ENCODE measurements at places on chromosomes 2 and 18.

- no peak for DNase-seq
These were observed 175.9 kb downstream of the NBAS start for GRCh38 chr2:15385184-15385583.

DNA sequence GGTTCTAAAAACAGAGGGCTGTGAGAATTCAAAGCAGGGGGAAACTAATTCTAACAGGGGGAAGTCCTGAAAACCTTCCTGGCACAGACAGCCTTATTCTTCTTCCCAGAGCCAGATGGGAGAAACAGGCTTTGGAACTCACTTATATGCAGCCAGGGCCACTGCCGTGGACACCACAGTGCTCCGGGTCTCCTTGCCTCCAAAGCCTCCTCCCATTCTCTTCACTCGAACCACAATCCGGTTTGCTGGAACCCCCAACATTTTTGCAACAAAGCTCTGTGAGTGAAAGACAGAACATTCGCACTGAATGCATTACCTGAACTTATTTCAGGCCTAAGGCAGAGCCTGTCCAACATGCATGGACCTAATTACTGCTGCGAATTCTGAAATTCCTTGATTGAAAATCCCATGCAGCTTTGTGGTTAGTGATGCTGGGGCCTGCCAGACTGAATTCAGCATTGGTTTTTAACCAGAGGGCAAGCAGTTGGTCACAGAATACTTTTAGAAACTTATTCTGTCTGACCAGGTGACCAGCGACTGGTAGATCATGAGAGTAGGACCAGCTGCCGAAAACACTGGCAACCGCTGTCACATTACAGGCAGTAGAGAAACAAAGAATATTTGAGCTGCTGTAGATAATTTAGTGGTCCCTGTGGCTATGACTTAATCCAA, 48.6 kb downstream of the XDH start:
- DNase-seq = no peak

DNA sequence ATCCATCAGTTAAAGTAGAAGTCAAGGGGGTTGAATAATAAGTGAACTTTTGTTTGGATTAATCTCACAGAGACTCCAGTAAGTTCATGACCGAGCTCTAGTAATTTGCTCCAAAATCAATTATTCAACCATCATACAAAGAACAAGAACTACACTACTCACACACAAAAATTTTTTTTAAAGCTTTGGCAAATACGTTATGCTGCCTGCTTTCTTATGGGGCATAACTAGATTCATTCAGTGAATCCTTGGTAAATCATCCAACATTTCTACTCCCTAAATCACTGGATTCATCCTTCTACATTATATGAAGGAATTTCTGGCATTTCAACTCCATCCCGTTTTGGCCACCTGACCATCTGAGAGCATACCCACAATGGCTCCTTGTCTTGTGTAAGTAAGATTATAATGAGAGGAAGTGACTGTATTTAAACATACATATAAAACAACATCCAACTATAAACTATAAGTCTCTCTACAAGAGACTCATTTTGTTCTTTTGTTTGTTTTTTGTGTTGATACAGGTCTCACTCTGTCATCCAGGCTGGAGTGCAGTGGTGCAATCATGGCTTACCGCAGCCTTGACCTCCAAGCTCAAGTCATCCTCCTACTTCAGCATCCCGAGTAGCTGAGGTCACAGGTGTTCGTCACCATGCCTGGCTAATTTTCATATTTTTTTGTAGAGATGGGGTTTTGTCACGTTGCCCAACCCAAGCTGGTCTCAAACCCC, 144.2 kb upstream of the LRRTM4 start:
- no peak for DNase-seq

DNA sequence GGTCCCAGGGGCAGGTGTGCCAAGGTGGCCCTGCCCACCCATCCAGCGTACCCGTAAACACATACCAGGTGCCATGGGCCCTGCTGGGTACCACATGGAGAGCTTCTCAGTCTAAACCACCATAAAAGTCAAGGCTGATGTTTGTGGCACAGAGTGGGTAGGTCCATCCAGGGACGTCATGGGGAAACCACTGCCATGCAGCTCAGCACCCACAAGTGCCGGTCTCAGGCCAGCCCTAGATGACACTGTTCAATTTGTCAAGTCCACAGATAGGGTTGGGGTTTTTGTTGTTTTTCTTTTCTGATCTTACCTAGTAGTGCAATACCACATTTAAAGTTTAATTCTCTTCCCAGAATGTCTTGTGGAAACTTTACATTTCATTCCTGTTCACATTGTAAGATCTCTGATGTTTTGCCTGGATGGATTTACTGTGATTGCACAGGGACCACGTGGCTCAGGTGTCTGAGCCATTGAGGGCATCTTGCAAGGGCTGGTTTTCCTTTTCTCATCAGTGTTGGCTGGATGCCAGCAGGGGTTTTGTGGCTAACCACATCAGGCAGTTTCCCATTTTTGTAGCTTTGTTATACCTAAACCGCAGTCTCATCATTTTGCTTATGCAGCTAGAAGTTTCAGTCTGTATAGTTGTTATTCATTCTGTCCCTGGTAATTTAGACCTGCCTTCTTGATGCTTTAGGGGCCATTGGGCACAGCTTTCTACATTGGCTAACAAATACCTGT, 64.7 kb downstream of the STK25 start:
- peak; percentile 88 for DNase-seq

GRCh38 chr2:77954931-77955330, 432.8 kb upstream of the LRRTM4 start:
- no peak for DNase-seq

GRCh38 chr18:27206411-27206810, 21.3 kb upstream of the CHST9 start:
- DNase-seq = no peak

DNA sequence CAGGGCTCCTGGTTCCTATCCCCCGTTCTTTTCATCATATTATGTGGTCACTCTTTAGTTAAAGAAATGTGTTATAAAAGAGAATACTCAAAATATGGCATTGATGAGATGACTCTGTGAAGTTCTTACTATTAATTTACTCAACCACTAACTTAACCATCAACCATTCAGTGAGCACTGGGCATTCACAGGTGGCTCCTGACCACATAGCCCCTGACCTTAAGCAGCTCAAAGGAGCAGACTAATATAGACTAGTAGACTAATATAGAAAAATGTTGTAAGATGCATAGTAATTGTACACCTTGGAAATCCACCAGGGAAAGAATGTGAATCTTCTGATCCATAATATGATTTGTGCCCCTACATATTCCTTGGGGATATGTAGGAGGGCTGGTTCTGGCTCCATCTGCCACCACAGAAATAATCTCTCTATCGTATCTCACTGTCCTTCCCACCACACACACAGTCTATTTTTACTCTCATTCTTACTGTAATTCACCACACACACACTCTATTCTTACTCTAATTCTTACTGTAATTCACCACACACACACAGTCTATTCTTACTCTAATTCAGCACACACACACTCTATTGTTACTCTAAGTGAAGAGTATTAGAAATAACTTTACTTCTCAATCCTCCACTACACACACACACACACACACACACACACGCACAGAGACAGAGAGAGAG, 188.9 kb upstream of the ITGA4 start:
- DNase-seq = no peak

GRCh38 chr2:229178117-229178516, 93.0 kb downstream of the PID1 start:
- no peak for DNase-seq

DNA sequence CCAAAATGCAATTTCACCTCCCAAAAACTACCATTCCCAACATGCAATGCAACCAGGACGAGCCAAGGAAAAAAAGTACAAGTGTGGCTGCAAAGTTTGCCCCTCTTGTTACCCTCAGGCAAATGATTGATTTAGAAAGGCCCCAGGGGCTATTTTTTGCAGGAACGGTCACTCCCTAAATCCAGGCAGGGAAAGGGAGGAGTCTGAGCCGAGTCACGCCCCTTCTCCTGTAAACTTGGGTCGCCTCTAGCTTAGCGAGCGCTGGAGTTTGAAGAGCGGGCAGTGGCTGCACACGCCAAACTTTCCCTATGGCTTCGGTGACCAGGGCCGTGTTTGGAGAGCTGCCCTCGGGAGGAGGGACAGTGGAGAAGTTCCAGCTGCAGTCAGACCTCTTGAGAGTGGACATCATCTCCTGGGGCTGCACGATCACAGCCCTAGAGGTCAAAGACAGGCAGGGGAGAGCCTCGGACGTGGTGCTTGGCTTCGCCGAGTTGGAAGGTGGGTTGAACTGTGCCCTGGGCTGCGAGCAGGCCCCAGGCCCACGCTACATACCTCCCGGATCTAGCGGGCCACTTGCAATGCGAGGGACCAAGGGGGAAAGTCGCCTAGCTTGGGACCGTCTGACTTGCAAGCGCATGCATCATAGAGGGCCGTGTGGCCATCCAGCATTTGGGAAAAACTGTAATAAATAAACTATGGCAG, at the start of gene GALM:
TSS of gene GALM (plus strand) at position 261 of the 702 bp plus-strand sequence. CDS start at position 309, 48 bp downstream.
- peak; percentile 4 for DNase-seq

DNA sequence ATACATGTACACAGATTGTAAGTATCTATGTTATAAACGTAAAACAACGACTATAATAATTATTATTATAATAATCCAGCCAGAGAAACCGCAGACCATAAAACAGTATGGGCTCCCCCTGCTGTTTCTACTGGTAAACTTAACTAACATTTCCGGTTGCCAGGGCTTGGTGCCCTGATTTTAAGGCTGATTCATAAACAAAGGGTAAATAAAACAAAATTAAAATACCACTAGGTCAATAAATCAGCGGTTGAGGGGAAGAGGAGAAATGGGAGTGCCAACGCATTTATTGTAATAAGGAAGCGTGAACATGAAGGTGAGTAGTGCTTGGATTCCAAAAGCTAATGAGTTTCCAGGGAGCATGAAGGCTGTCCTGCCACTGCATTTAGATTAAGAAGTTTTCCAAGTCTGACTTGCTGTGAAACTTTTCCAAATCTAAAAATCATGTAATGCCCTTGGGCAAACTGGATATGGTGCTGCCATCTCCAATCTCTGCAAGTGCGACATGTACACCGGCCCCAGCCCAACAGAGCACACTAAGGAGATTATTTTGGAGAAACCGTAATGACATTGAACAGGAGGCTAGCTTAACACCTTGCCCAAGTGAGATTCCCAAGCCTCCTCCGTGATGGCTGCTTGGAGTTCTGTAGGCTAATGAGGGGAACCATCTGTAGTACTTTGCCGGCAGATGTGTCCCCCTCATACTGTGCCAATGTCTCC, 50.7 kb upstream of the HNRNPA3 start:
- no peak for DNase-seq

DNA sequence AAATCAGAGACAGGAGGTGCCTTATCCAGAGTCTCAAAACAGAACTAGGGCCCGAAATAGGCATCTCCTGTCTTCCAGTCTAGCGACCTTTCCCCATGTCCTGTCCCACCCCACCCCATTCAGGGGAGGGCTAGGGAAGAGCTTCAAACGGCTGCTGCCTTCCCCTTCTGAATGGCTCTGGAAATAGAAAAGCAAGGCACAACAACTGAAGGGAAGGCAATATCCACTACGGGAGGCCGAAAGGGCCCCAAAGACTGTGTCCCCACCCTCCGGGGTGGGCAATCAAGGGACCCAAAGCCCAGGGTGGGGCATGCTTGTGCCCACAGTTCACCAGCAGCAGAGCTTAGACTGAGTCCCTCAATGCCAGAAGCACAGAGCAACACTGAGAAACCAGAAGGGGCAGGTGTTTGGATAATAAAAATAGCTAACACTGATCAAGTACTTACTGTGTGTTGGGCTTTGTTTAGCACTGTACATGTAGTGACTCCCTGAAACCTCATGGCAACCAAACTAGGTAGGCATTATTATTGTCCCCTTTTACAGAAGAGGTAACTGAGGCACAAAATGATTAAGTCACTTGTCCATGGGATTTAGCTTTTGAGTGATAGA, 38.5 kb downstream of the CYRIA start:
- DNase-seq = no peak

DNA sequence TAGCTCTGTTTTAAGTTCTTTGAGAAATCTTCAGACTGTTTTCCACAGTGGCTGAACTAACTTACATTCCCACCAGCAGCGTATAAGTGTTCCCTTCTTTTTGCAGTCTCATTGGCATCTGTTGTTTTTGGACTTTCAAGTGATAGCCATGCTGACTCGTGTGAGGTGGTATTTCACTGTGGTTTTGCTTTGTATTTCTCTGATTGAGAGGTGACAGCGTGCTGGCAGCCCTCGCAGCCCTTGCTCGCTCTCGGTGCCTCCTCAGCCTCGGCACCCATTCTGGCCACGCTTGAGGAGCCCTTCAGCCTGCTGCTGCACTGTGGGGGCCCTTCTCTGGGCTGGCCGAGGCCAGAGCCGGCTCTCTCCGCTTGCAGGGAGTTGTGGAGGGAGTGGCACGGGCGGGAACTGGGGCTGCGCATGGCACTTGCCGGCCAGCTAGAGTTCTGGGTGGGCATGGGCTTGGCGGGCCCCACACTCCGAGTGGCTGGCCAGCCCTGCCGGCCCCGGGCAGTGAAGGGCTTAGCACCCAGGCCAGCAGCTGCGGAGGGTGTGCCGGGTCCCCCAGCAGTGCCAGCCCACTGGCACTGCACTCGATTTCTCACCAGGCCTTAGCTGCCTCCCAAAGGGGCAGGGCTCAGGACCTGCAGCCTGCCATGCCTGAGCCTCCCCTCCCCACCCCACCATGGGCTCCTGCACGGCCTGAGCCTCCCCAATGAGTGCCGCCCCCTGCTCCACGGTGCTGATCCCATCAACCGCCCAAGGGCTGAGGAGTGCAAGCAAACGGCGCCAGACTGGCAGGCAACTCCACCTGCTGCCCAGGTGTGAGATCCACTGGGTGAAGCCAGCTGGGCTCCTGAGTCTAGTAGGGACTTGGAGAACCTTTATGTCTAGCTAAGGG, 151.8 kb downstream of the IRS1 start:
- DNase-seq = no peak

- no peak for DNase-seq
These were observed 344.4 kb upstream of the SLC39A10 start for GRCh38 chr2:195312662-195313061.

DNA sequence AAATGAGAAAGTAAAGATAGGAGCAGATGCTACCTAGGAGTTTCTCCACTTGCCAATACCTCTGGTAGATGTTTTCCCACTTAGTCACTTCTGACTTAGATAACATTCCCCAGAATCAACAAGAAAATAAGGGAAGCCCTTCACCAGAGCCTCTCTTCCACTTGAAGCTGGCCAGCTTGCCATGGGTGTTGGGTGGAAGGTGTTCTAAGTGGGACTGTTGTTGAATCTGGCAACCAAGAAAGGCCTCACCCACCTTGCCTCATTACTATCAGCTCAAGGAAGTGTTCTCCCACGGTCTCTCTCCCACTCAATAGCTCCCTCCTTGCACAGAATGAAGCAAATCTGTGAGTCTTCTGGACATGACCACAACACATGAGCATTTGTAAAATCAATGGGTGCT, 100.4 kb upstream of the REG3A start:
- no peak for DNase-seq

GRCh38 chr2:180829261-180829660, 151.1 kb upstream of the UBE2E3 start:
- DNase-seq = no peak

Data from stimulated activated CD8-positive, alpha-beta memory T cell treated with anti-CD3 and anti-CD28 coated beads, Interleukin-12 subunit alpha, Interleukin-12 subunit beta, amount 100 ng/mL, for 1 hour (primary cell).